Peyer's patch (tissue), 4 donors: ENCODE measurements at places on chromosomes 6 and 20.

- no peak for DNase-seq
Measured at GRCh38 chr20:57814529-57814928, 104.7 kb upstream of the PMEPA1 start.

GRCh38 chr6:45886776-45887175 lies 128.9 kb downstream of the CLIC5 start:
- DNase-seq: no peak

- no peak for DNase-seq
Measured at GRCh38 chr20:61125076-61125475, 127.0 kb upstream of the CDH4 start.

DNA sequence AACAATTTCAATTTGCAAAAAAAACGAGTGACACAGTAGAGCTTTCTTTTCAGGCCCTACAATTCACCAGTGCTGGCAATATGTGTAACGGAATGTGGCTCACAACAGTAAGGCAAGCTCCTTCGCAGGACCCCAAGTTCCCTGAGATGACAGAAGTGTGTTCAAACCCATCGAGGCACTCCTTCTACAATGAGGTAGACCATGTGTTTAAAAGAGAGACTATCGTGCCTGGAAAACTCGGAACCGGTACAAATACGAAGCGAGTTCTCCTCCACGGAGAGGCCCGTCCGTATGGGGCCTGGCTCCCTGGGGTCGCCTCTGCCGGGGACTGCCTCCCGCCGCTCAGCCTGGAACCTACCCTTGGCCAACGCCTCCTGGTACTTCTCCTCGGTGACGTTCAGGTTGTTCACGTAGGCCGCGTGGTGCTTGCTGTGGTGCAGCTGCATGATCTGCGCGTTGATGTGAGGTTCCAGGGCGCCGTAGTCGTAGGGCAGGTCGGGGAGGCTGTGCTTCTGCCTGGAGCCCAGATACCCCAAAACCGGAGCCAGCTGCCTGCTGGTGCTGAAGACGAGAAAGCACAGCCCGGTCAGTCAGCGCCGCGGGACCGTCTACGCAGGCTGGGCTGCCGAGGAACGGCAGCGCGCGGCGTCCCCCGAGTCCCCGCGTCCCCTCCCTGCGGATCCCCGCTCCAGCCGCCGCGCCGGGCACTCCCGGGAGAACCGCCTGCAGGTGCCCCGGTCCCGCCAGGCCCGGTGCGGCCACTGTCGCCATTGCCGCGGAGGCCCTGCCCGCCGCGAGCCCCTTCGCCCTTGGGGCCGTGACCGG lies 526 bp downstream of the SOD2 start:
- DNase-seq: peak; percentile 65

DNA sequence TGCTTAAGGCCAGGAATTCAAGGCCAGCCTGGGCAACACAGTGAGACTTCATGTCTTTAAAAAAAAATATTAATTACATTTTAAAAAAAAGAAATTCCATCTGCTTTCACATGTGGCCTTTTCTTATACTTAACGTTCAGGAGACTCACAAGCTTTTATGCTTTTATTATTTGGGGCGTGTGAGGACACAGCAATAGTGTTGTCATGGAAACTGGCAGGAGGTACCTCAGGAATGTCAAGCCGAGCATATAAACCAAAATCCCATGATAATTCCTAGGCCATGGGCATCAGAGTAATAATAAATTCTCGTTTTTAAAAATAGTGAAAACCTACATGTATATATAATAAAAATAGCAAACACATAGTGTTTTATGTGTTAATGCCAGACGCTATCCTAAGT lies 89.8 kb downstream of the IYD start:
- no peak for DNase-seq

- peak; percentile 68 for DNase-seq
Measured at GRCh38 chr6:6591778-6592465, 3.4 kb downstream of the LY86 start.

GRCh38 chr20:55174172-55174571 lies 698.8 kb downstream of the DOK5 start:
- no peak for DNase-seq

GRCh38 chr6:422433-423054 lies 31.0 kb downstream of the IRF4 start:
- DNase-seq: peak; percentile 46

- DNase-seq: no peak
Measured at GRCh38 chr20:48156951-48157700, 371.8 kb upstream of the SULF2 start.

GRCh38 chr6:43150051-43150751 lies 20.9 kb upstream of the SRF start:
- no peak for DNase-seq

DNA sequence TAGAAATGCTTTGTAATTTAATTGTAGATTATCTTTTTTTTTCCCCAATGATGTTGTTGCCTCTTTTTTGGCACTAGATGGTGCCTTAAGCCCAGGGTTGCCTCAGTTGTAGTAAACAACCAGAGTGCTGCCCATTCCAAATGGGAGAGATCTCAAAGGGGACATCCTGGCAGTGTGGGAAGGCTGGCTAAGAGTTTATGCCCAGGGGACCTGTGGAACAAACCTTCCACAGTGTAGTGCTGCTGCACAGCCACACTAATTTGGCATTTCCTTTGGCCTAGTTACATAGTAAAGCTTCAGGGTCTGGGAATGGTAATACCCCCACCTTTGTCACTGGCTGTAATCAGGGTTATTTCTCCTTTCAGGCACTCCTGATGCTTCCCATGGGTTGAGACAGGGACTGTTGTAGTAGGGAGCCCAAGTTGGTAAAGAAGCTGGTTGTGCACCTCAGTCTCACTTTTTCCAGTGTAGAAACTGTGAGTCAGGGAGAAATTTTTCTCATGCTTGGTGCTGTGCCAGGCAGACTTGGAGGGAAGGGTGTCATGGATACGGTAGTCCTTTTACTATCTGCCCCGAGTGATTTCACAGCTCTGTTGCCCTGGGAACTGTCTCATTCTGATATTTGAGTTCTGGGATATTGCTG lies 177.8 kb upstream of the ECI2 start:
- DNase-seq: no peak

DNA sequence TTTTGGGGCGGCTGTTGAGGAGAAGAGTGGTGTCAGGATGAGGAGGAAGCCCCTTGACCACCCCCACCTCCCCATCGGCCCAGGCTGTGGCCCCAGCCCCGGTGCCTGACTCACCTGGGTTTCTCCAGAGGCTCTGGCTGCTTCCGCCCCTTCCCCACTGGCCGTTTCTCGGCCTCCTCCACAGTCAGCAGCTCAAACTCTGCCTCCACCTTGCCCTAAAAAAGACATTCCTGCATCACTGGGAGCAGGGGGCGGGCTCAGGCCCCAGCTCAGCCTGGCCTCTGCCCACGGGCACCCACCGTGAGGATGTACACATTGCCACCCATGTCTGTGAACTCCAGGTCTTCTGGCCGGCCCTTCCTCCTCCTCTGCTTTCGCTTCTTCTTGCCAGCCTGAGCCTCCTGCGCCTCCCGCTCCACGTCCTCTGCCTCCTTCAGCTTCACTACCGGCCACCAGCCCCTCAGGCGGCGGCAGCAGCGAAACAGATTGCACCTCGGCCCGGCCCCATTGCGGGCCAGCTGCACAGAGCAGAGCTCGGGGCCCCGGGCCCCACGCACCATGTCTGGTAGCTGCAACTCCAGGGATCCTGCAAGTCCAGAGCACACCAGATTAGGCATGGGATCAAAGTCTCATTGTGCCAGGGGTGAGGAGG lies 17.3 kb downstream of the ERGIC3 start:
- DNase-seq: no peak

GRCh38 chr6:47476781-47477496 lies 650 bp upstream of the CD2AP start:
- DNase-seq: no peak

- no peak for DNase-seq
Measured at GRCh38 chr20:14821251-14821650, 483.8 kb upstream of the FLRT3 start.

DNA sequence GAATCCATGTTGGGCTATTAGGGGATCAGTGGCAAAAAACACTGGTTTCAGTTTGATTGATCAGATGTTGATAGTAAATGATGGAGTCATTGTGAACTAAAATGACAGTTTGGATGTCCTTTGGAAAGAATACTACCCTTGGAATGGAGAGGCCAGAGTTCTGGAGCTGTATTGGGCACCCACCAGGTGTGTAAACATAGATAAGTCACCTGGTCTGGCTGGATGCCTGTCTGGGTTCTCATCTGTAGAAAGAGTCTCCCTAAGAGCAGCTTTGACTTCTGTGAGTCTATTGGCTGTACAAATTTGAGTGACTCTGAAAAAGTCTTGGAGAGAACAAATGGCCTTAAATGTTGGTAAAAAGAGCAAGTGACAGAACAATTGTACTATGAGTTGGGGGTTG lies 115.0 kb downstream of the SCP2D1 start:
- DNase-seq: no peak

- DNase-seq: no peak
Measured at GRCh38 chr6:170073846-170074245, 217.0 kb downstream of the DLL1 start.

DNA sequence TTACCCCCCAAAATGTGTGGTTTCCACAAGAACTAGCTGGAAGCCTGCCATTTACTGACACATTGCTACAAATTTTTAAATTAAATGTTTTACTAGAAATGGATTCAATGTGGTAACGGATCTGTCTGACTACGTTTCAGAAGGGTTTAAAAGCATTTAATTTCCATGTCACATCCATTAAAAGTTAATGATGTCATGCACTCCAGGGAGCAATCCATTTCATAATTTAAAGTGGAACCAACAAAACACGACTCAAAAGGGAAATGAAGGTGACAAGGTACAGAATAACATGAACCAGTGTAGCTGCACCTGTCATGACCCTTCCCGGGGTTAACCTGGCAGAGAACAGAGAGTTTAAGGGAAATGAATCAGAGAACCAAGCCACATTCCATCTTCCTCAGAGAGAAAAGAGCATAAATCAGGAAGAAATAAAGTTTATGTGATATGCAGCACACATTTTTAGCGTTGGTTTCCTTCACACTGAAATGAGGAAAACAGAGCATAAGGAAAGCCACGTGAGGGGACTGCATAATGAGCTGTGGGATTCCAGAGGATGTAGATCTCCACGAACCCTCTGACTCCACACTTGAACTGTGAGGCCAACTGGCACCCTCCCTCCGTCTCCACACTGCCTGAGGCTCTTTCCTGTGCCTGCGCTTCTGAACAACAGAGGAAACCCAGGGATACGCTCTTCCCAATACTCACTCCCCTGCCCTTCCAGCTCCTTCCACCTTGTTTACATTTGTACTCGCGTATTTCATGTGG lies 170.3 kb upstream of the AHI1 start:
- no peak for DNase-seq

- DNase-seq: no peak
Measured at GRCh38 chr6:113420290-113420689, 436.9 kb upstream of the MARCKS start.

DNA sequence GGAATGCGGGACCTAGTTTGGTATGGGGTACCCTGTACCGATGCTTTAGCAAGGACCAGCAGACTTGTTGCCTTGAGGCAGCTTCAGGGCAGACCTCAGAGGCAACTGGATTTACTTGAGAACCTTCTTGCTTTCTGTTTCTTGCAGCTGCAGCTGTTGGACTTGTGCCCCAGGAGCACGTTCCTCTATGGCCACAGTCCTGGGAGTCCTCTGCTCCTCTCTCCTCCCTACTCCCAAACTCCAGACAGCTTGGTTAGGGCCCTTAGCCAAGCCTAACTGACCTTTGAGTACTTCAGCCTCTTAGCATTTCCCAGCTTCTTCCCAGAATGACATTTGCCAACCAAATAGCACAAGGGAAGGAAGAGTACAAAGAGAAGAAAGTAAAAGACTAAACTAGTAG lies 34.7 kb downstream of the GHRH start:
- no peak for DNase-seq

GRCh38 chr6:147954938-147955337 lies 387.7 kb upstream of the SASH1 start:
- no peak for DNase-seq

DNA sequence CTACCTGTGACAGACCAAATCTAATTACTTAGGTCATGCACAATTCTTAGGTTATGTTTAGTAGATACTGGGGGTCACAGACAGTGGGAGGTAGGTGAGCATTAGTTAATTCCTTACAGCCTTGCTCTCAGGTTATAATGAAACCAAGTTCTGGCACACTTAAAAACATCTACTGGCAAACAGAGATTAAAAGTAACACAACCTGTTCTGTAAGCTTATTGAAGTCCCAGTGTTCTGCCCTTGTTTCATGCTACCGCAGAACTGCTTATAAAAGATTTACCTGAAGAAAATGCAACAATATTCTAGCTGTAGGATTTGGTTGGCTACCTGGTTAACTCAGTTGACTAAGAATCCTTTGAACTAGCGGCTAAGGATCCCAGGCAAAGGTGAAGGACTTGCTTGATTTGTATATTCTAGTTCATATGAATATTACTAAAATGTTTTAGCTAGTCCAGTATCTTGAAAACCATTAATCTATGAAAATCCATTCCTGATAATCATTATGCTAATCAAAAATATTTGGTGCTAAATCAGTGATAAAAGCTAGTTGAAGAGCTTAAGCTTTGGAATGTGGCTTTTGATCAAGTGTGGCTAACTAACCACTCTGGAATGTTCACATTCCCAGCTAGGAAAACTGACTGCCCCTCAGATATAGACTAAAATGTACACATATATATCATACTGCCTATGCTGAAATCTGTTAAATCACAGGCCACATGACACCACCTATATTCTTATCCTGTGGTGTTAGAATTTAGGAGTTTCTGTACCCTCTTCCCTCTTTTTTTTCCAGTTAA lies 7.2 kb downstream of the PEX3 start:
- DNase-seq: no peak

DNA sequence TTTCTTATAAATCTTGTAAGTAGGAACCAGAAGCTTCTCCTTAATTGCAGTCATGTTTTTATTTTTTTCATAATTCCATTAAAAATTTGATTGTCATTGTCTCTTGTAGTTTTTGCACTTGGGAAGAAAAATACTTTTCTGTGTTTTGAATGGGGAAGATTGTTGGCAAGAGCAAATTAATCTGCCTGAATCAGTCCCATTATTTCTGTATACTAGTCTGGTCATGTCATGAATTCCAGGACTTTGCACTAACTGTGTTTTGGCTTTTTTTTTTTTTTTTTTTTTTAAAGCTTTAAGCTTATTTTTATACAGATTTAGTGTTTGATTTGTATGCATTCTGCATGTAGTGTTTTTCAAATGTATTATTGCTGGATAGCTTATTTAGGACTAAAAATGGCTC lies 47.6 kb downstream of the RALGAPB start:
- DNase-seq: no peak

DNA sequence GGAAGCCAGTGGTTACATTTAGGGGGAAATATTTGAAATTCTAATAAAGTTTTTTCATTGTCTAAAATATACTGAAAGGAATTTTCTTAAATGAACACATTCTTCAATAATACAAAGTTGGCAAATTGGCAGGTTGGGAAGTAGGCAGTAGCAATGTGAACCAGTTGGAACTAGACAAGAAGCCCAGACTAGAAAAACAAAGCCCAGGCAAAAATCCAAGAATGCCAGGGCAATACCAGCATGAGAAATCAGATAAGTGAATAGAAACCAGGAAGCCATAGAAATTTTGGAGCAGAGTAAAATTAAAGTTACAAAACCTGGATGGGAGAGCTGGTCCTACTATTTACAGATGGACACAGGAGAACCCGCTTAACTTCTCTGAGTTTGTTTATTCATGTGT lies 52.2 kb downstream of the TPBG start:
- DNase-seq: no peak

- DNase-seq: no peak
Measured at GRCh38 chr6:17086469-17086868, 15.4 kb upstream of the STMND1 start.
